Effector CD8-positive, alpha-beta T cell (primary cell): ENCODE measurements at places on chromosomes 1 and 21.

DNA sequence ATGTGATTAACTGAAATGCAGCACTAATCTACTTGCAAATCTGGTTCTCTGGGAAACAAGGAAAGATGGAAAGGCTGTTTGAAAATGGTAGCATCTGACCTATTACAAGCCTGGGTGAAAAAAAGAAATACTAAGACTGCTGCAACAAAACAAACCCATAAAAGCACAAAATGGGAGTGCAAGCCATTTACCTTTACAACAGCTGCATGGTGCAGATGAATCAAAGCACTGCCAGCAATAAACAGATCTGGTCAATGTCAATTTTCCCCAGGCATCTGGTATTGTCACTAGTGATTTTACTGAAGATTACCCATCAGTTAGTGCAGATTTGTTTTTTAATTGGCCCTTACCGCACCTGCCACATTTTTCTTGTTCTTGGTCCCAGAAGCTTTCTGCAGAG lies 1341.7 kb downstream of the PLA2G4A start:
- no peak for DNase-seq

DNA sequence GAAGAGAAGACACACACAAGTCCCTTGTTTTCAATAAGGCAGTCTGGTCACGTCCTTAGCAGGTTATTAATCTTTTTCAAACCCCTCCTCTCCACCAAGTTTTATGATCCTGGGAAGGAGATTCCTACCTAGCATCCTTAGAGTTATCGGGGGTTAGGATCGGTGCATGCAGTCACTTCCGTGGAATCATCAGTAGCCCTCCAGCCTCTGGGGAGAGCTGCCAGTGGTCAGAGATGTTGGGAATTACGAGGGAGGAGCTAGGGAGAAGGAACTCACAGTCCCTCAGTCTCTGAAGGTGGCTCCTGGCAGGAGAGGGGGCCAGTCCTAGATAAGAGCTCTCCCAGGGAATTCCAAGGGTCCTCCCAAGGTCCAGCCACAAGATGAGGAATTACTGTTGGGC lies 57.7 kb upstream of the ATP5PO start:
- no peak for DNase-seq

DNA sequence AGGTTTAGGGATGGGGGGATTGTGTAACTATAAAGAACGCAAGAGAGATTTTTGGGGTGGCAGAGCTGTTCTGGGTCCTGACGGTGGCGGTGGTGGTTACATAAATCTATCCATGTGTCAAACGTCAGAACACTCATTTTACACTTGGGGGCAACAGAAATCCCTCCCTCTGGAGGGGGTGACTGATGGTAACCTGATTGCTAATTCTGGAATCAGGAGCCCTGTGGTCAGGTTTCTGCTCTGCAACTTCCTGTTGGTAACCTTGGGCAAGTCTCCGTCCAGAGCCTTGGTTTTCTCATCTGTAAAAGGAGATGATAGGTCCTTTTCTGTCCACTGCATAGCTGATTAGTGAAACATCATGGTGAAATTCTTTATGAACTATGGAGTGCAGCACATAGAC lies 40.9 kb downstream of the ALPL start:
- no peak for DNase-seq

DNA sequence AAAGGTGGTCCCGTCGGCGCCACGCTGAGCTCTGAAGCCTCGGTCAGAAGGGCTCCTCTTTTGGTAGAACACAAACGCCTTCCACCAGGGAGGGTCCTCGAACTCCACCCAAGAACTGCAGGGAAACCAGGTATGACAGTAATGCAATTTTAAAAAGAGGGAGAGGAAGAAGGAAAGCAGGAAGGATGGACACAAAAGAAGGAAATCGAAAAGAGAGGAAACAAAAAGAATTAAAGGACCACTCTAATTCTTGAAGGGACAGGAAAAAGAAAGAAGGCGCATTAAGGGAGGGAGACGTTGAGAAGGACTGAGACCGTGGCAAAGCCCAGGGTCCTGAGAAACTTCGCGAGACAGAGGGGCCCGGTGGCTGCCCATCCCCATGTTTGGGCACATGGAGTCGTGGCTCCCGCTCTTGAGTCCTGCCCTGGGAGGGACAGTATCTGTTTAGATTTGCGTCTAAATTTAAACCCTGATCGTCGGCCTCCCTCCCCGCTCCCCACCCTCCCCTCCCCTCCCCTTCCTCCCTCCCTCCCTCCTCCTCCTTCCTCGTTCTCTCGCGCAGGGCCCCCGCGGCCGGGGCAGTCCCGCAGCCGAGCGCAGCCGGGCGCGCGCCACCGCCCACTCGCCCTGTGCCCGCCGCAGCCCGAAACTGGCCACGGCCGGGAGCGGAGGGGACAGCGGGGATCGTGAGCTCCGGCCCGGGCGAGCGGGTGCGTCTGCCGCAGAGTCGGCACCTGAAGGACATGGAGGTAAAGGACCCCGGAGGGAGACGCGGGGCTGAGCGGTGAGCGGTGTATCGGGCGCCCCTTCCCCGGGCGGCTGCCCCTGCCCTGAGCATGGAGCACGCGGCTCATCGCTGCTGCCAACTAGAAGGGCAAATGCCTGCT lies at the start of gene RCSD1:
Gene RCSD1, plus strand, starts transcription at position 552 of the 887 bp plus-strand sequence. Its CDS starts 192 bp downstream, at position 744.
- DNase-seq, result peak; percentile 25

- DNase-seq, result no peak
These were observed 54.5 kb upstream of the PLXNA2 start for GRCh38 chr1:208298593-208299269.

- DNase-seq, result no peak
These were observed 10.1 kb upstream of the GSTM3 start for GRCh38 chr1:109750920-109751319.

GRCh38 chr1:86832433-86832832 lies 81.5 kb downstream of the SELENOF start:
- no peak for DNase-seq

DNA sequence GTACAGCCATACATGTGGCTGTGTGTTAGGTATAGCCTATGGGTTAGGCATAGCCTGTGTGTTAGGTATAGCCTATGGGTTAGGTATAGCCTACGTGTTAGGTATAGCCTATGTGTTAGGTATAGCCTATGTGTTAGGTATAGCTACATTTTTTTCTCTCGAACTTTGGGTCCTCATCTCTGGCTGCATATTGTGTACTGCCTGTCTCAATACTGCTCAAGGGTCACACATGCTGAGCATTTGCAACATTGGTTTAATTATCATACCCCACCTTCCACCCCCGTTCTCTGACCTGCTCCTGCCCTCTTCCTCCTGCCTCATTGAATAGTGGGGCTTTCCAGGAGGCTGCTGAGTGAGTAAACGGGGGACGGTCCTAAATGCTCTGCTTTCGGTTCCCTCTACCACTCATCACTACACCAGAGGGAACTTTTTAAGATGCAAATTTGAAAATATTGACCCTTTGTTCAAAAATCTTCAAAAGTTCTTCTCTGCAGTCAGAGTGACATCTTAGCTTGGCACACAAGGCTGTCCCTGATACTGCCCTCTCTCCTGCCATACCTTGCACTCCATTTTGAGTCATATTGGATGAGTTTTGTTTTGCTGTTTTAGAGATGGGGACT lies 17.8 kb downstream of the OR2B11 start:
- no peak for DNase-seq

- no peak for DNase-seq
These were observed 134.5 kb upstream of the MROH9 start for GRCh38 chr1:170800812-170801211.

GRCh38 chr1:158426137-158426536 lies at the start of gene OR10K2:
OR10K2 (minus strand) TSS chr1:158426237; CDS start chr1:158420866, 5,371 bp downstream.
- no peak for DNase-seq

- no peak for DNase-seq
These were observed 7.0 kb downstream of the NAV1 start for GRCh38 chr1:201545851-201546492.

DNA sequence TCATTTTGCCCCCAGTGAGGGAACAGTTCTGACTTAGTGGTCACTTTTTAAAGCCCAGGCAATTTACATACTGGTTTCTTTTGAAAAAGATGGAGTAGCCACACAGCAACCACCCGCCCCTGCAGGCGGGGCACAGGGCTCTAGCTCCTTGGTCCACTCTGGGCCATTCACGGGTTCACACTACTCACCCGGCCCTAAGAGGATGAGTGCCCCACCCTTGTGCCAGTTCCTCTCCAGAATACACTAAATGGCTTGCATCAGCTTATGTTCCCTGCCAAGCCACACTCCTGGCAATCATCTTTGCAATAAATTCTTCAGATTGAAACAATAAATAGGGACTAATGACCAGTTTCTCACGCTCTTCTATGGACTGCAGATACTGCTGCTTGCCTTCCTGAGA lies 15.7 kb upstream of the ATP13A2 start:
- DNase-seq, result no peak

GRCh38 chr21:45013260-45013841 lies 61.0 kb upstream of the ADARB1 start:
- DNase-seq, result no peak

GRCh38 chr1:106223213-106223612 lies 833.3 kb upstream of the PRMT6 start:
- no peak for DNase-seq

- DNase-seq, result no peak
These were observed 39.9 kb downstream of the CRYAA start for GRCh38 chr21:43208561-43209332.
